ENCODE measurements at places on chromosomes 6 and 20.
A peak's percentile ranks its signal among the peaks of the same experiment; 100 is the strongest.

GRCh38 chr6:157585274-157586087, 204.5 kb downstream of the ZDHHC14 start:
- no peak for DNase-seq

GRCh38 chr6:166643891-166644590, 17.0 kb upstream of the RPS6KA2 start:
- DNase-seq: no peak

- no peak for DNase-seq
Measured at GRCh38 chr20:31806564-31807355, 12.4 kb upstream of the MYLK2 start.

GRCh38 chr6:86016567-86016966, 373.9 kb upstream of the SYNCRIP start:
- no peak for DNase-seq

- DNase-seq: peak; percentile 47
Measured at GRCh38 chr20:1427457-1428054, 34.7 kb upstream of the FKBP1A start.

DNA sequence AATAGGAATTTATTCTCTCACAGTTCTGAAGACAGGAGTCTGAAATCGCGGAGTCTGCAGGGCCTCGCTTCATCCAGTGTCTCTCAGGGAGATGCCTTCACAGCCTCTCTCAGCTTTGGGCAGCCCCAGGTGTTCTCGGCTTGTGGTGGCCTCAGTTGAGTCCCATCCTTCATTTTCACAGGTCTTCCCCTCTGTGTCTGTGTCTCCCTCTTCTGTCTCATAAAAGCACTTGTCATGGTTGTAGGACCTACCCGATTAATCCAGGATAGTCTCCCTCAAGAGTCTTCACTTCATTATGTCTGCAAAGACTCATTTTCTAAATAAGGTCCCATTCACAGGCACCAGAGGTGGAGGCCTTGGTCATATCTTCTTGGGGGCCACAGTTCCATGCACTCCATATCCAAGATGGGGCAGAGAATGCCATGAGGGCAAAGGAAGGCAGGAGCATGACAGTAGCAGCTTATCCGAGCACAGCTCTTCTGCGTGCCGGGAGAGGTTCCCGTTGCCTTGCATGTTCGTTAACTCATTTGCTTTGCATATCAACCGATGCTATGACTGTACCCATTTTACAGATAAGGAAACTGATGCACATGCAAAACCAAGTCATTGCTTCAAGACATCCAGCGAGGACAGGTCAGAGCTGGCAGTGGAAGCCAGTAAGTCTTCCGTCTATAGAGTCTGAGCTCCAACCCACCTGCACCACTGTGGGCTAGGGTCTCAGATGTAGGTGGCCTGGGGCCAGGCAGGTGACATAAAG, 363.8 kb upstream of the SULF2 start:
- no peak for DNase-seq

GRCh38 chr6:42889815-42890214, 10.4 kb downstream of the RPL7L1 start:
- no peak for DNase-seq

All from NCI-H1930 (cell line).